Uterine smooth muscle cell (primary cell): ENCODE measurements at places on chromosomes 3 and 15. TPM values are rescaled to one million over a fixed set of nuclear protein-coding genes. Genes with fewer than 3 reads are reported as not detected.

CFAP100 gene
- not detected in 2 replicates for total RNA-seq

SEMA3F gene
- 0.25 and 0.55 TPM in 2 replicates for total RNA-seq

SCN5A gene
- 0.66 and 0.75 TPM in 2 replicates for total RNA-seq

ABI3BP gene
- 7.0 and 11.5 TPM in 2 replicates for total RNA-seq

U2SURP gene
- 68.5 and 90.1 TPM in 2 replicates for total RNA-seq

FETUB gene
- not detected in 2 replicates for total RNA-seq
